Kasumi-1 (cell line): ENCODE measurements at places on chromosomes 4 and X.

GRCh38 chr4:7335344-7336066 lies 99.2 kb downstream of the PSAPL1 start:
- peak; percentile 12 for DNase-seq

DNA sequence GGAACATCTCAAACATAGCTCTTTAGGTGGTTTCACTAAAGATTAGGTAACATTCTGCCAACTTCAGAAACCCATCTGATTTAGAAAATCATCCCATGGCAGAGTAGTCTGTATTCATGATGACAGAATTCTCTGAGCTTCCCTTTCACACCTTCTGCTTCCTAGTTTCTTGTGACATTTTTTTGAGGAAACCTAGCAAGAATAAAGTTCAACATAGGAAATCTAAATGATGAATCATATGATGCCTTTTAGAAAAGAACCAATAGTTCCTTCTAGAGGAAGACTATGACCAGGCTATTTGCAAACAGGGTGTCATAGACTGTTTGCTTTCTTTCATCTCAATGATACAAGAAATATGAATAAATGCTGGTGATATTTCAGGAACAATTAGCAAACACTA lies 49.8 kb upstream of the CAMK2D start:
- no peak for DNase-seq

DNA sequence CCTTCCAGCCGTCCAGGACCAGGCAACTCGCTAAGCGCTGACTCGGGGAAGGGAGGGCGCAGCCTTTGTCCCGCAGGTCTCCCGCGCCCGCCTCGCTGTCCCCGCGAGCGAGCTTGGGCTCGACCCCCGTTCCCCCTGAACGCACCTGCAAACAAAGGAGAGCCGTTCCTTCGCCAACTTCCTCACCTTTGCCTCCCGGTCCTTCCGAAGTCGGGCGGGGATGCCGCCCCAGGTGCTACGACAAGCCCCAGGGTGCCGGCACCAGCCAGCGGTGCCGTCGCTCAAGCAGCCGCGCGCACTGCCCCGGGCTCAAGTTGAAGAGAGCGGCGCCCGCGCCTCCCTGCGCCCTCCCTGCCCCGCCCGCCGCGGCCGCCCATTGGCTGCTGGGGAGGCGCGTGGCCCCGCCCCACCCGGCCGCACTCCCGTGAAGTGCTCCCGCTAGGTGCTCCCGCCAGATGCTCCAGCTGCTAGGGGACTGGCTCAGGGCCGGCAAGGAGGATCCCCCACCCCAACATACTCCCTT lies 107.1 kb downstream of the NSUN7 start:
- peak; percentile 63 for DNase-seq

DNA sequence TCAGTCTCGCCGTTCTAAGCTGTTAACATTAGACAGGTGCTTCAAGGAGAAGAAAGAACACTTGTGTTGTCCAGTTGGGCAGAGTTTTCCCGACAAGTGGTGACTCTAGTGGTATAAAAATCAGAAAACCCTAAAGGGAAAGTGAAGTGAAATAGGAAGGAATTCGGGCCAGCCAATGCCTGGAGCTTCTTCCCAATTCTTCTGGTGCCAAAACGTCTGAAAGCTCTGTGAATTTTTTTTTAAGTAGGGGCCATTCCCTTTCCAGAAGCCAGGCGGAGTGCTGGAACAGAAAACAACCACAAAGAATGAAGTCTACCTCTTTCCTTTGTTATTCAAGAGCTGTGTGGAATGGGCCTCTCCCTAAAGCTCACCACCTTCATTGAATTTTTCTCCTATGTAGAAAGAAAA lies 43.1 kb upstream of the PPARGC1A start:
- DNase-seq = no peak

DNA sequence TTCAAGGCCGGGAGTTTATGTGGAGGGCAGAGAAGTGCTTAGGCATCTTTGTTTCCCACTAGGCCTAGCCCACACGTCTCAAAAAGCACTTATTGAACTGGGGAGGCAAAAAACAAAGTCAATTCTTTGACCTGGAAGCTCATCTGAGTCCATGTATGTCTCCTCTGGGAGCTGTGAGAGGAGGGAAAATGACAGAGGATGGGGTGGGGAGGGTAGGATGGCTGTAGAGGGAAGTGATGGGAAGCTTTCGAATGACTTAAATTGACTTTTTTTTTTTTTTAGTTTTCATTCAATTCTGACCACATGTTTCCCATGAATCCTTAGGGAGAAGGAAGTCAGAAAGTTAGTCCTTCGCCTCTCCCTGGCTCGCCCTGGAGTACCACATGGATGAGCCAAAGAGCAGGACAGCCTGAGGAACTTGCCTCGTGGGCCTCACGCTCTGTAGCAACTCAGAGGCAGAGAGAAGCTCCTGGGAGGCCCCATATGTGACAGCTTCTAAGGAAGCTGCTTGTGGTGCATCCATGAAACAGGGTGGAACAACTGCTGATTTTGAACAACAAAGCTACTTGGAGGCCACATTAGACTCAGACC lies 45.0 kb downstream of the NHSL2 start:
- DNase-seq = no peak

GRCh38 chrX:2782171-2782570 lies 30.3 kb downstream of the XG start:
- no peak for DNase-seq

DNA sequence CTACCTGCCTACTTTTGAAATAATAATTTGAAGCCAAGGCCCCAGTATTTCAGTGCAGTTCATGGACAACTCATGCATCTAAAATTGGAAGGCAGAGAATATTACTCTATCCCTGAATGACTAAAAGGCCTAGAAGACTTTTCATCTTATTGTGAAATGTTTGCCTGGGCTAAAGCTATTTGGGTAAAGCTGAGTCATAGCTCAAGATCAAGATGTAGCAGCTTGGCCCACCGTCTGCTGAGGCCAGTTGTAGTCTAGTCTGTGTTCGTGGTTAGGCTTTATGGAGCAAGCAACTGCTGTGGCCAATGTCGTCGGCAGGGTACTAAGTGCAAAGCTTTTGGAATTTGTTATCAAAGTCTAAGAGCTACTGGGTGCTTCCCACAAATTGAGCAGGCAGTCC lies 929.1 kb downstream of the RAB28 start:
- peak; percentile 85 for DNase-seq

- no peak for DNase-seq
Measured at GRCh38 chr4:6562931-6563901, 11.8 kb upstream of the MAN2B2 start.
